ENCODE measurements at places on chromosomes 5 and 9.

DNA sequence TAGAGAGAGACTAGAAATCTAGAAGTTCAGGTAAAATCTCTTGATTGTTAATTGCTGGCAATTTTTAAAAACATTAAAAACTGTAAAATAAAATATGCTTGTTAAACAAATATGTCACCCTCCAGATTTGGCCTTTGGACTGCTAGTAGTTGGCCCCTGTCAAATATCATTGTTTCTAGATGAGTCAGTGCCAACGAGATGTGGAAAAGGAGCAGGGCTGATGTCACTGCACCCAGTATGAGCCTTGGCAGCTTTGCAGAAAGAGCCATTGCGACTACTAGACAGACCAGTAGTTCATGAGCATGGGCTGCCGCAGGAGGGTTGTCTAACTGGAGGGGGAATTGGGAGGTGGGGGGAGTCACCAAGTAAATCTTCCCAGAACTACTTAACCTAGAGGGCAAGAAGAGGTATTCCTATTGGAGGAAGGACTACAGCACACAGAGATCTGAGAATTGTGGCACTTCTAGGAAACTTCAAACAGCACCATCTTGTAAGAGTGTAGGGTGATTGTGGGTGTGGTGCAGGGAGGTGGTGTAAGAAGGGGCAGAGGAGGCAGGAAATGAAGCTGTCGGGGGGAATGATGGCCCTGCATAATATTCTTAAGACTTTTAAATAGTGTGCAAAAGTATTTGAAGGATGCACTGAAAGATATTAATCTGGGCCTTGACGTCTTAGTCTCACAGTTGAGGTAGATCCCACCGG, 7.1 kb upstream of the DOCK2 start:
- DNase-seq = peak; percentile 54

DNA sequence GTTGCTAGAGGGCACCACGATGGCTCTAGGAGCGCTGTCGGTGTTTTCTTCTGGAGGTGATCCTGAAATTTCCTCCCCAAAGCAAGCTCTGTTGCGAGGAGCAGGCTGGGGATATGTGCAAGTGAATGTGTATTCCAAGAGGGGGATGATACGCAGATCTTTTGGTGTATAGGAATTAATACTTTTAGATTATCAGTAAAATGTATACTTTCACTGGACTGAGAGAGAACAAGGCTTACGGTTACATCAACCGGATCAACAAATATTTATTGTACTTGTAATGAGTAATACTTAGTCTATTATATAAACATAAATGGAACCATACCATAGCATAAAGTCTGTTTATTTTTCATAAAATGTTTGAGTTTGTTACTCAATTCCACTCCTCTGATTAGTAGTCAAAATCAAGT, 632 bp upstream of the PRKAA1 start:
- DNase-seq = peak; percentile 62

GRCh38 chr5:63155310-63155631, 576.7 kb downstream of the LRRC70 start:
- DNase-seq = no peak

DNA sequence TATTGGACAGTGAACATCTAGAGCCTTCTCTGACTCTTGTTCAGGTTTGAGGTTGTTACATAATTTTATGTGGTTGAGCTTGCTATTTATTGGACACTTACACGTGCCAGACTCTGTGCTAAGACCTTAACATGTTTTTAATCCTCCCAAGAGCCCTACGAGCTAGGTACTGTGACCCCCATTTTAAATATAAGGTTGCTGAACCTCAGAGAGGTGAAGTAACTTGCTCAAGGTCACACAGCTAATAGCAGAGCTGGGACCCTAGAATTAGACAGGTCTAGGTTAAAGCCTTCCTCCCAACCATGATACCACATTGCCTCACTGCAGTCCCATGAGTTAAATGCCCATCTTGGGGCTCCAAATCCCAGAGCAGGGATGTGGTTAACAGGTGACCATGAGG, 135.7 kb upstream of the PITX1 start:
- no peak for DNase-seq

DNA sequence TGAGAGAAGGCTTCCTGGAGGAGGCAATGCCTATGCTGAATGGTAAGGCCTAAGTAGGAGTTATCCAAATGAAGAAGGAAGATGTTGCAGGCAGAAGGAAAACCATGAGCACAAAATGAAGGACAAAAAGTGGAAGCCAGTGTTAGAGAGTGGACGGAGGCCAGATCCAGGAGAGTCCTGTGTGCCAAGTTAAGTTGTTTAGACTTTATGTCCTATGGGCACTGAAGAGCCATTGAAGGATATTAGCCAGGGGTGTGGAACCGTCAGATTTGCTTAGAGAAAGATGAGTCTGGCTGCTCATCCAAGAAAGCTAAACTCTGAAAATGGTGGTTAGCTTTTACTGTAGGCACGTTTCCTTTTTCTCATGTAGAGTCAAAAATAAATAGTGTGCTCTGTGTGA, 254.7 kb downstream of the ADAMTSL1 start:
- DNase-seq = no peak

GRCh38 chr9:70761139-70761670, 346.7 kb upstream of the KLF9 start:
- DNase-seq = no peak

- DNase-seq = peak; percentile 34
These were observed 101.6 kb upstream of the SSBP2 start for GRCh38 chr5:81852291-81853029.

GRCh38 chr9:3868012-3868411, 342.2 kb upstream of the RFX3 start:
- no peak for DNase-seq

DNA sequence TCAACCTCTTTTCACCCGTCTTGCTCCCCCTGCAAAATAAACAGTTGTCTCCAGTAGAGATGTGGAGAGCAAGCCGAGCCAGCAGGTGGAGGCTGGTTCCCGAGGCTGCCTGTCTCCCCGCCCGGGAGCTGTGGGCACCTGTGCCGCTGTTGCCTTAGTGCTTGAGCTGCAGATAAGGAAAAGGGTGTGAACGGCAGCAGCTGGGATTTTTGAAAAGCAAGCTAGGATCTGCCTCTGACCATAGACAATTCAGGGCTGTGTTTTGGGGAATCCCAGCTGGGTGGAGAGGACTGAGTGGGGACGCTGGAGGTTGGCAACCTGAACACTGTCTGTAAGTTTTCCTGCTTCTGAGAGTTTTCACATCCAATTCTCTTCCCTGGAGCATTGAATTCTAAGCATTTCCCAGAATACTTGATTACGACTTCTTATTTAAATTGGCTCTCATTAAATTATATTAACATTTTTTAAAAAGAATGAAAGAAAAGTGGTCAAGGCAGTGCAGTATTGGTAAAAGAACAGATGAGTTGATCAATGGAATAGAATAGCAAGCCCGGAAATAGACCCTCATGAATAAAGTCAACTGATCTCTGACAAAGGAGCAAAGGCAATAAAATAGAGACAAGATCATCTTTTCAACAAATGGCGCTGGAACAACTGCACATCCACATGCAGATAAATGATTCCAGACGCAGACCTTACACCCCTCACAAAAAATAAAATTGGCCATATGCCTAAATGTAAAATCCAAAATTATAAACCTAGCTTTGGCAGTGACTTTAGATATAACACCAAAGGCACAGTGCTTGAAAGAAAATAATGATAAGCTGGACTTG, 9.7 kb downstream of the WNK2 start:
- DNase-seq = no peak

DNA sequence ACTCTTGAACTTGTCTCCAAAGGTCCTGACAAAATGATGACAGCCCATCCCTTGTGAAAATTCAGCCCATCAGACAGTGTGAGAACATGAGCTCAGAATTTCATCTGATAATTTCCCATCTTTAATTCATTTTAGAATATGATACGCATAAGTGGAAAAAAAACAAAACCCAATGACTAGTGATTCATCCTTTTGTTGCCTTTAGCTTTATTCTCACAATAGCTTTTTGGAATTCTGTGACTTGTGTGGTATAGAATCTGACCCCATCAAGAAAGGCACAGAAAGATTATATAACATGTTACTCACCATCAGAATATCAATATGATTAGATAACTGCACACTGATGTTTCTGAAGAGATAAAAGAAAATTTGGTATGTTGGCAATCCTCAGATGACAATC, 16.1 kb upstream of the TMED7 start:
- no peak for DNase-seq

- DNase-seq = no peak
These were observed 151.1 kb downstream of the DOCK2 start for GRCh38 chr5:169788168-169788567.

- no peak for DNase-seq
These were observed 421.7 kb downstream of the AGTPBP1 start for GRCh38 chr9:85319936-85320656.

DNA sequence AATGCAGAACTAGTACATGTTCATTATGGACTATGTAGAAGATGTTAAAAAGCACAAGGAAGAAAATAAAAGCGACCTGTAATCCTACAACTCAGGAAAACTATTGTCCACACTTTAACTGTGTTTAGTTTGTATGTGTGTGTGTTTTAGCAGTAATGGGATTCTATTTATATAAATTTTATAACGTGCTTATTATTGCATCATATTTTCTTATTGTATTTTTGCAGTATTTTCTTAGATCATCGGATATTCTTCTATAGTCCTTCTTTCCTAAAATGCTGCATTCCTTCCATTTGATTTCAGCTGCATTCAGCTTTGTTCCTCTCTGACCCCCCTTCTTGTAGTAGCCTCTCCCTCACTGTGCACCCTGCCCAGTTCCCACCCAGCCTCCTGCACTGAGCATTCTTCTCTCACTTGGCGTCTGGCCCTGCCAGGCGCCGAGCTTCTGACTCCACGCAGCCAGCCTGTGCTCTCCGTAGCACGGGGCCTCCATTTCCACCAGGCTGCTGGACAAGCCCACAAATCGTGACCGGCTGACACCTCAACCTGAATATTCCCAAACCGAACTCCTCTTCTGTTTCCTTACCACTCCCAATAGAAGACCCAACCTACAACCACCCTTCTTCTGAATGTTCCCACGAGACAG, 39.9 kb downstream of the MVB12B start:
- DNase-seq = no peak

GRCh38 chr5:163373436-163374084, 63.8 kb upstream of the CCNG1 start:
- no peak for DNase-seq

GRCh38 chr9:97660847-97661246, 27.2 kb downstream of the NCBP1 start:
- DNase-seq = peak; percentile 65
